ENCODE measurements at places on chromosomes 6 and 20.
A peak's percentile ranks its signal among the peaks of the same experiment; 100 is the strongest.

- DNase-seq: no peak
These were observed 23.5 kb downstream of the RUNX2 start for GRCh38 chr6:45351667-45352066.

DNA sequence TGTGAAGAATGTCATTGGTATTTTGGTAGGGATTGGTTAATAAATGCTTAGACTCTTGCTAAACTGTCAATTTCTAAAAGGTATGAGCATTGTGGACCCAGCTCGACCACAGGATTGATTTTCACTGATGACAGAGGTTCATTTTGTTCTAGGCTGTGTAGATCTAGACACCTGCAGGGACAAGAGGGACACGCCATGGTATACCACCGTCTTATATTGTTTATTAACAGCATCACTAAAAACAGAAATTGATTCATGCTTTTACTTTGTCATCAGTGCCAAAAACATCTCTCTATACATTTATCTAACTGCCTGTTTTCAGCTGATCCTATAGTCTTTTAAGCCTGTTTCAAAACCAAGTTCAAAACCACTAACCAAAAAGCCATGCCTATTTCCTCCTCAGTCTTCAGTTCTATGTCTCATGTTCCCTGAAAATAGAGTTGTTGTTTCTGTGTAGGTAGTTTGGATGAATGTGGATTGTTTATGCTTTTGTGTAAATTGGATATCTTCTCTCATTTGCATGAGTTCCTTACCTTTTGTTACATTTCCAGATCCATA lies 109.8 kb downstream of the JAG1 start:
- DNase-seq: no peak

GRCh38 chr20:36950414-36951197 lies 902 bp downstream of the SAMHD1 start:
- peak; percentile 32 for DNase-seq

DNA sequence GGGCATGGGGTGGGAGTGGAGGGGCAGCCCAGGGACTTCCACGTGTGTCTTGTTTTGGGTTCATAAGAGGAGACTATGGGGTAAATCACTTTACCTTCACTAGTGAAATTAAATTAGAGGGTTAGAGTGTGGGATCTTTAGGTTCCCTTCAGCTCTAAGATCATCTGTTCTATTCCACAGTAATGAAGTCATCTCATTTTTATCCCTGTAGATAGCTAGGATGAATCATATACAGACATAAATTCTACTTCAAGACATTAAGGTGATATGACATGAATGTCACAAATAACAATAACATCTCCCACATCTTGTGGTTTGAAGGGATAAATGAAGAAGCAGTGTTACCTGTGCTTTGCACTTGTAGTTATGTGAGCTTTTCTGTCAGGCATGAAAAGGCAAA lies 83.8 kb downstream of the ELOVL4 start:
- DNase-seq: no peak

- DNase-seq: no peak
These were observed 13.0 kb downstream of the PTPRT start for GRCh38 chr20:43176726-43177125.

DNA sequence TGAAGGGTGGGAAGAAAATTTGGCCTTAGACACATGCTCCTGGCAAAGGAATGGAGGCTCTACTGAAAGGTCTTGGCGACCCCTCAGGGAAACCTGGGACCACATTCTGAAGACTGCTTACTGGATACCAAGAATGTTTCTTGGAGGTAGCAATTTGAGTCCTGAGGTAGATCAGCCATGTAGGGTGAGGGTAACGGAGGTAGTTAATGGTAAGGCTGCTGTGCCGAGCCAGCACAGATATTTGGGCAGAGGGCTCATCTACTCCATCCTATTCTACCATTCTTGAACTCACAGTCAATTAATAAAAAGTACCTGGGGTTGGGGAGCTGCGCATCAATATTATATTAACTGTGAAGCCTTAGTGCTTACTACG lies 401 bp upstream of the PHF3 start:
- DNase-seq: no peak

DNA sequence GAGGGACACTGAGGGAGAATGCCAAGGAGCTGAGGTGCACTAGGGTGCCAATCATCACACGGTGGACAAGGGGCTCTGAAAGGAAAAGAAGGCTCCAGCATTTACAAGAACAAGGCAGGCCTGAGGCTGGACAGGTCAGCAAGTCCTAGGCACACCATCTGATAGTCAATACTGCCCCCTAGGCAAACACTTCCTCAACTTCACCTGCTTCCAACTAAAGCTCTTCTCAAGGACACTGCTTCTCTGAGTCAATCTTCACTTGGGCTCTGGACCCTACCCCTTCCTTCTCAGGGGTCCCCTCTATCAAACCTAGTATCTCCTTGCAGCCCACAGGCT lies 37.7 kb upstream of the SLC4A11 start:
- peak; percentile 54 for DNase-seq

DNA sequence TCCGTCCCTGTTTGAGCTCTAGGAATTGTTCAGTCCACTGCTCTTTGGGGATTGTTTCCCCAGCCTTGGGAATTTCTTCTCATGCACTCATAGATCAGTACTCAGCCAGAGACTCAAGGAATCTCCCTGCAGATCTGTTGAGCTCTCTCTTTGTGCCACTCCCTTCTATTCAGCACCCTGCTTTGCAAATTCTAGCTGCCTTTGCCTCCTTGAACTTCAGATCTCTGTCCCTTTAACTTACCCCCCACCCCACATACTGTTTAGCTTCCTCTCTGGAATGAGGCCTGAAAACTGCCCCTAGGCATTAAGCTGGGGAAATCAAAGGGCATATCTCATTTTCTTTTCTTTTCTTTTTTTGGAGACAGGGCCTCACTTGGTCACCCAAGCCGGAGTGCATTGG lies 30.5 kb downstream of the QRSL1 start:
- DNase-seq: no peak

DNA sequence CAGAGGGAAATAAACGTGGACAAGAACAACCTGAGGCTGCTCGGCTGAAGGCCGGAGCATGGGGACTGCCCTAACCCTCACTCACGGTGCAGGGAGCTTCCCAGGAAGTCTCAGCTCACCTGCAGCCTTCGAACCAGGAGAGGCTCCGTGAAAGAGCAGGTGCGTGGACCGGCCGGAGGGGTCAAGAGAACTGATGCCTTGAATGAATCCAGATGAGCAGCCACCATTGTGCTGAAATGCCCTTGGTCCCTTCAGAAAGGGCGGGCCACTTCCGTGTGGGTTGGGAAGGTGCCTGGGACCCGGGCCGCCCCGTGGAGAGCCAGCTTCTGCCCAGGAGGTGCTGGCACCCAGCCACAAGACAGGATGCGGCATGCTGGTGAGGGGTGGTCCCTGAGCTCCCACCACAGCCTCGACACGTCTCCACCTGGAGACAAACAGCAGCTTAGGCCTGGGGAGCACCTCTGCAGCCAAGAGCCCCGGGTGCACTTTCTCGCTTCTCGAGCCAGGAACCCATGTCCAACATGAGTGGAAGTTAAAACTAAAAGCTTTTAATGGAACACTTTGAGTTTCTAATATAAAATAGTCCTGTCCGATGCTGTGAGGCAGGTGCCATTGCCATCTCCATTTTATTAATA lies 83.5 kb downstream of the TTLL2 start:
- DNase-seq: no peak

GRCh38 chr6:21556968-21557721 lies 36.4 kb upstream of the SOX4 start:
- no peak for DNase-seq

- DNase-seq: no peak
These were observed 123.0 kb upstream of the CITED2 start for GRCh38 chr6:139497345-139497961.

- no peak for DNase-seq
These were observed 50.3 kb downstream of the ADTRP start for GRCh38 chr6:11727998-11728961.

GRCh38 chr6:378958-379409 lies 12.6 kb upstream of the IRF4 start:
- no peak for DNase-seq

DNA sequence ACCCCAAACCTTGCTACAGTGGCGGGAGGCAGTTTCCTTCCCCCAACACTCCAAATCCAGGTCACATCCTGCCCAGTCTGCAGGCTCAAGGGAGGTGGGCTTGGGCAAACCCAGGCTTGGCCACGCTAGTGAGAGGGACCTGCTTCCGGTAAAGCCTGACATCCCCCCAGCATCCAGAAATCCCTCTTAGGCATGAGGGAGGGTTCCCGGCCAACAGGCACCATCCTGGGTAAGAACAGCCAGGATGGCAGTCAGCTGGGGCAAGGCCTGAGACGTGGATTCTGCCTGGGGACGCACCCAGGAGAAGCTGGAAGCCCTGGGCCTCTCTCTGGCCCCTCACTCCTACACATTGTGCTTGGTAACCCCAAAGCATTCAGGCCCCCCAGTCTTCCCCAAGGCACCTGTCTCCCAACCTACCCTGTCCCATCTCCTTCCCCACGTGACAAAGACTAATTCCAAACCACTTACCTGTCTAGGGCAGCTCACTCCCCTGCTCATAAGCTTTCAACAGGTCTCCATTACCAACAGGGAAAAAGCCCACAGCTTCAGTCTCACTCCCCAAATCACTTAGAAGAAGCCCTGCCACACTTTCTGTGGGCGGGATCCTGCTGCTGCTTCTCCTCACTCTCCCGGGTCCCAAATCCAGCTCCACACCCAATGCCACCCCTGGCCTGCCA lies 2.1 kb downstream of the C20orf144 start:
- no peak for DNase-seq

DNA sequence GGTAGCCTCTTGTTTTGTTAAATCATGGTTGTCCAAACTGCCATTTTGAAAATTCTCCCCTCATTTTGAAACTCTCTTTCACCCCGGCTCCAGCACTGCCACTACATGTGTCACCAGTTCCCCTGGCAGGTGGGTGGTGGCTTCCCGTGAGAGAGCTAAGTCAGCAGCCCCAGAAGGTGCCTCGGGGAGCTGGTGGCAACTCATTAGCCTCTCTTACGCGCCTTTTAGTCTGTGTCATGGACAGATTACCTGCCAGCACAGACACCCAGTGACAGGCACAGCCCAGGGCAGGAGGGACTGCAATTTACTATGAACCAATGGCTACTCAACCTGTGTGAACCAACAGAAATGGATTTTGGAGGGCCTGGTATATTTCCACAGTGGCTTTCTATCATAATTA lies 147.1 kb upstream of the SASH1 start:
- no peak for DNase-seq

GRCh38 chr20:24834310-24834709 lies 114.8 kb upstream of the CST7 start:
- no peak for DNase-seq

DNA sequence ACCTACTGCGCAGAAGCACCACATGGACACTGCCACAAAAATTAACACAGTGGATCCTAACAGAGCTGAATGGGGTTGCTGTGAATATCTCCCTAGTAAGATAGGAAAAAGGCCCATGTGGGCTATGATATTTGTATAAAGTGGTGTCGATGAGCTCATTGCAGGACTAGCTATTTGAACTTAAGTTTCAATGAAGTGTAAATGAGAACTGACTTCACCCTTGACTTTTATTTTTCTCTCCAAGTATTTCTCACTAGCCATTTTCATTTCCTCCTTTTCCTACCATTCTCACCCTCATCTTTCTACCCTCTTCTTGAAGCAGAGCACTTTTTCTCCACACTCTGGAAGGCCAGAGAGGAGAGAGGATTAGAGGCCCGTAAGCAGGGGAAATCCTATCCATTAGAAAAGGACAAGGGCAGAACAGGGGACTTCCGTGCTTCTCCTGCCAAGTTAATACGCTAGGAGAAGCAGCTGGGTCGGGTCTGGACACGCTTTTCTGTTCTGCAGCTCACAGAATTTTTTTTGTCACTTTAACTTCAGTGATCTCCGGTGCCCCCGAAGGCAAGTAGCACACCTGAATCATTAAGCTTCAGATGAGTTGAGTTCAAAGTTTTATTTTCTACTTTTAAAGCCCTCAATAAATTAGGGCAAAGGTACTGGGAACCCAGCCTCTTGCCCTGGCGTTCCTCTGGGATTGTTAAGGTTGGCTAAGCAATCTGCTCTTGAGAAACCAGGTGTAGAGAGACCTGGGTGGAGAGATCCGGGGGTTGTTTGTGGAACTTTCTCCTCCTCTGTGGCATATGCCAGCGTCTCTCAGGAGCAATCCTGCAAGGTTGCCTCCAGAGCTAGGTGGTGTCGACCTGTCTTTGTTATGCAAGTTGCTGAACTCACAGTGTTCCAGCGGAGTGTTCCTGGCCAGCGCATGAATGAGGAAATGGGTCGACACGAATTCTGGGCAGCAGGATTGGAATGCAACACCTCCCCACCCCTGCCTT lies 56.2 kb upstream of the ARID1B start:
- DNase-seq: peak; percentile 18

DNA sequence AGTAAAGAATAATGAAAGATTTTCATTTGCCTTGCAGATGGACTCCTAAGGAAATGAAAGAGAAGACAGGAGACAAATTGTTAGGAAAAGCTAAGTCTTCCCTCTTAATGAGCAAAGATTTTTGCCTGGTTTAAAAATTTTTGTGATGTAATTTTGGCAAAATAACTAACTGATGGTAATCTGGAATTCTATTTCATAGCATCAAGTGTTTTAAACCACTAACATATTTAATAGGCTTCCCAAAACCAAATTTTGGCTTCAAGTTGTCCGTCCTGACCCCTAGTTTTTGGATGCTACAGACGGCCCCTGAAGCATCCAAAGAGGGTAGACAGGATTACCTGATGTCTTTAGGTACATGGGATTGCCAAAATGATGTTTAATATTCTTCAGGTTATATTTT lies 124.3 kb downstream of the TPBG start:
- no peak for DNase-seq

DNA sequence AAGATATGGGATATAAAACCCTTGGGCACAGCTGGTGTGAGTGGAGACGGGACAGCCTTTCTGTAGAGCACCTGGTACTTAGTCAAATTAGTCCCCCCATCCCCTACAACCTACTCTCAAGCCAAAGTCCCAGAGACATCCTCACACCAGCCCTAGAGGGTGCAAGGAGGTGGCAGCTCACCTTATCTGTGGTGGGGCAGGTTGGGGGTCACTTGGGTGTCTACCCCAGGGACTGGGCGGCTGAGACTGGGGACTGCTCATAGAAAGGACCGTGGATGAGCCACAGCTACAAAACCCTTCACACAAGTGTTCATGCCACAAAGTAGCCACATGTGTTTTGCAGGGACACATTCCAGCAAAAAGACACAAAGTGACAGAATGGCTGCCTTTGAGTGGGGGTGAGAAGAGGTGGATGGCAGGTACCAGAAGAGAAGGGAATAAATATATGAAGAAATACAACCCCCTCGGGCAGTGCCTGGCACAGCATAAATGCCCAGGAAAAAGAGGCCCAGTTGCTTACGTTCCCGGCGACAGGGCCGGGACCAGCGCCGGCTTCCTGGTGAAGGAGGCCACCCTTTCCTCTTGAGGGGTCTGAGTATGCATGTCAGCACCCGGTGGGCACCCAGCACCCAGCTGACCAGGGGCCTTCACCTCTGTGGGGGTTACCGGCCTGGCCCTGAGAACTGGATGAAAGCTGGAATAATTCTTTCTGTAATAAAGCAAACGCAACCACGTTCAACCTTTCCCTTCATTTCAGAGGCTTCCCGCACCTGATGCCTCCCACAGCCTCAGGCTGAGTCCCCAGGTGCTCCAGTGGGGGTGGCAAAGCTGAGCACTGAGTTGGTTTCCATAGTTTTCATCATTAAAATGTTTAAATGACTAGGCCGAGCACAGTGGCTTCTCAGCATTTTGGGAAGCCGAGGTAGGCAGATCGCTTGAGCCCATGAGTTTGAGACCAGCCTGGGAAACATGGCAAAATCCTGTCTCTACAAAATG lies 14.4 kb upstream of the CEBPB start:
- DNase-seq: no peak

- no peak for DNase-seq
These were observed 32.4 kb upstream of the CAP2 start for GRCh38 chr6:17361013-17361412.

GRCh38 chr6:29506446-29507067 lies 18.8 kb upstream of the MAS1L start:
- no peak for DNase-seq

- DNase-seq: no peak
These were observed 618.9 kb downstream of the DHX35 start for GRCh38 chr20:39581034-39581433.
